Globus pallidus (tissue), 1 donor: ENCODE measurements at places on chromosomes 2 and 18.

DNA sequence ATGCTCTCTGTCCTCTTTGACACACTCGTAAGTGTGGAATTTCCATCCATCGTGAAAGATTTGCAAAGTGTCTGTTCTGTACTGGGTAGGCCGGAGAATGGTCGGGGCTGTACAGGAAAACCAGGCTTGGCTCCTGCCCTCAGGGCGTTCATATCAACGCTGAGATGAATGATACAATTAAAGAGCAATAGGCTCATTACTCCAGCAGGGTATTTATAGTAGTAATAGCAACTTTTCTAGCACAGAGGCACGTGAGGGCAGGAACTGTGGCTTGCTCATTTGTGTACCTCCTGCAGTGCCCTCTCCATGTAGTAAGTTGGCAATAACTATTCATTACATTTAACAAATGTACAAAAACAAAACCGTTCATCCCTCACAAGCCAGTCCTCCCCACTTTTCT is 5.3 kb upstream of the NCK2 start:
- no peak for DNase-seq

DNA sequence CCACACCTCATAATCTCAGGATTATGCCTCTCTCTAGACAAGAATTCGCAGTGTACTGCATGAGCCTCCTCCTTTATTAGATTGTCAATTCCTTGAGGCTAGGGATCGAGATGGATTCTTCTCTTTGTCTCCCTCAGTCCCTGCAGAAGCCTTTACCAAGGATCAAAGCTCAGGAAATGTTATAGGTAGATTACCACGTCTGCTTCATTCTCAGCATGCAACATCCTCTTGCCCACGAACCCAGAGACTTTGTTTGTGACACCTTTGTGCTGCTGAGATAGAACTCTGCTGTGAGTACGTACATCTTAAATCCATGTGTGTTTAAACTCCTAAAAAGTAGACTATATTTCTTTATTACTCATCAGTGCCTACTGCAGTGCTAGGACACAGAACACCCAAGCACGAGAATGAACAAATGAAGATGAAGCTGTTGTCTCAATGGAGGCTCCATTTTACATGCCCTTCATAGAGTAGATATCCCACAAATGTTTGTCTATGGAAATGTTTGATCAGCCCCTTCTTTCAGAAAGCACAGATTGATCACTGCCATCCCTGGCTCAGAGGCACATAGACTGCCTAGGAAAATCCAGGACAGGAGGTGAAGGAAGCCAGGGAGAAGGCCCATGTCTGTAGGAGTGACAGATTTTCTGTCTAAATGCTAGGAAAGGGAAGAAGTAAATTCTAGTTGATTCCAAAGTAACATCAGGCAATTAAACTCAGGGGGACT is 98.8 kb upstream of the KLHL29 start:
- DNase-seq = no peak

DNA sequence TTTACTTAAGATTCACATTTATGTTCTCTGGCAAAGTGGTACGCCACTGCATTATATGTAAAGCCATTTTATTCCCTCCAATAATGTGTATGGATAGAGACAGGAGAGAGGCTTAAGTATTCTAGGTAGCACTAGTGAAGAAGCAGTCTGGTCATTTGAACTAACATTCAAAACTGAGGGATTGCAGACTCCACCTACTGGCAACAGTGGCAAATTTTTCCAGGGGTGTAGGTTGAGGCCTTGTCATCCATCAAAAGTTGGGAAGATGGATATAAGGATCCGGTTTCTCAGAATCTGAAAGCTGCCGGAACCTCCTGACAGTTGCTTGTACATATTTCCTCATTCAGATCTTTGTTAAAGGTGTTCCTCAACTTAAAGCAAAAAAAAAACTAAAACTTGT is 465.5 kb upstream of the FSHR start:
- no peak for DNase-seq

DNA sequence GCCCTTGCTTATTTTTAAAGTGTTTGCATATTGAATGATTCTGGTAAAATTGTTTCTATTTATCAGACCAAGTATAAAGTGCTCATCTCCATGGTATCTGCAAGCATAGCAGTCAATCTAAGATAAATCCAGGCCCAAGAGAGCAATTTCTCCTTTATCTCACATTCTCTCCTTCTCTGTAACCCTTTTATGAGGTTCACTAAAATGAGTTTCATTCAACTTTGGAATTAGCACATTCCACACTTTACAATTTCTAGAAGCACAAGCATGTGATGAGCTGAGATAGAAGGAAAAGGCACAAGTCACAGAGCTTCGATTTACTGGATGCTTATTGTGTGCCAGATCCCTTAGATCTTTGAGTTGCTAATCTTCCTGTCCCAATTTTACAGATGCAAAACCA is 97.3 kb downstream of the CNTNAP5 start:
- no peak for DNase-seq

DNA sequence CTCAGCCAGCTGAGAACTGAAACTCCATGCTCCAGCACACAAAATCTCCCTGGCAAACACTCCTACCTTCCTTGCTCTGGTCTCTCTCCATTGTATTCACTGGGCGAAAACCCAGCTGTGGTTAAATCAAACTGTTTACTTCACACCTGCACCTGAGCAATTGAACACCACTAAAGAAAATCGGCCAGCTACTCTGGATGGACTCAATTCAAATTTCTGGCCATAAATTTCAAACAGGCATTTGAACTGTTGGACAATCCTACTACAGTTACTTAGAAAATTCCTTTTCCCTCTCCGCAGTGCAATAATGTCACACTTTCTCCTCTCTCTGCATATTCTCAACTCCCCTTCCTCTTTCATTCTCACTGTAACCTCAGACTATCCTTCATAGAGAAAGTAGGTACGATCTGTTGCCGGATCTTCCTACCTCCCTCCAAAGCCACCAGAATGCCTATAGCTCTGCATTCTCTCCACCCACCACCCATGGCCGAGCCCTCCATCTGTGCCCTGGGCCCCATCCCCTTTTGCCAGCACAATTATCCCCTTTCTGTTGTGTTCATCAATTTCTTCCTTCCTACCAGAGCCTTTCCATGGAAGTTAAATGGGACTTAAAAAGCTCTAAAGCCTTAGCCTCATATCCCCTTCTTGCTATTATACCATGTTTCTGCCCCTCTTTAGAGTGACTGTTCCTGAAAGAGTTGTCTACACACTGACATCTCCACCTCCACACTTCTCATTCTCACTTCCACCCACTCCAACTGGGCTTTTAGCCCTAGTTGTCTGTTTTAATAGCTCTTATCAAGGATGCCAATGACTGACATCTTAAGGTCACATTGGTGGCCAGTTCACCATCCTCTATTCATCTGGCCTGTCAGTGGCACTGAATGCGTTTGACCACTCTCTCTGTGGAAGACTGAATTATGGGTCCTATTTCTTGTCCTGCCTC is 127.5 kb upstream of the SLC1A4 start:
- no peak for DNase-seq

DNA sequence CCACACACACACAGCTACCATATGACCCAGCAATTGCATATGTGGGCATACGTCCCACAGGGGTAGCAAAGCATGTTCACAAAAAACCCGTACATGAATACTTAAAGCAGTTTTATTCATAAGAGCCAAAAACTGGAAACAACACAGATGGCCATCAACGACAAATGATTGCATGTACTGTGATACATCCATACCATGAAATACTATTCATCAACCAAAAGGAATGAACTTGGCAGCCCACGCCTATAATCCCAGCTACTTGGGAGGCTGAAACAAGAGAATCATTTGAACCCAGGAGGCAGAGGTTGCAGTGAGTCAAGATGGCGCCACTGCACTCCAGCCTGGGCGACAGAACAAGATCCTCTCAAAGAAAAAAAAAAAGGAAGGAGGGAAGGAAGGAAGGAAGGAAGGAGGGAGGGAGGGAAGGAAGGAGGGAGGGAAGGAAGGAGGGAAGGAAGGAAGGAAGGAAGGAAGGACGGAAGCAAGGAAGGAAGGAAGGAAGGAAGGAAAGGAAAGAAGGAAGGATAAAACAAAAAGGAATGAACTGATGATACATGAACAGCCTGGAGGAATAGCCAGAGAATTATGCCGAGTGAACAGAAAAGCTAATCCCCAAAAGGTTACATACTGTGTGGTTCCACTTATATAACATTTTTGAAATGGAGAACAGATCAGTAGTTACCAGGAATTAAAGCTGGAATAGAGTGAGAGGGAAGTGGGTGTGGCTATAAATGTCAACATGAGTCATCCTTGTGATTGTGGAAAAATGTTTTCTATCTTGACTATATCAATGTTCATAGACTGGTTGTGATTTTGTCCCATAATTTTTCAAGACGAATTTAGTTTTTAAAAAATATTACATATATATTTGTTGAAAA is 19.6 kb upstream of the YPEL5 start:
- no peak for DNase-seq

- no peak for DNase-seq
These were observed 37.6 kb upstream of the TWIST2 start for GRCh38 chr2:238810321-238810720.

DNA sequence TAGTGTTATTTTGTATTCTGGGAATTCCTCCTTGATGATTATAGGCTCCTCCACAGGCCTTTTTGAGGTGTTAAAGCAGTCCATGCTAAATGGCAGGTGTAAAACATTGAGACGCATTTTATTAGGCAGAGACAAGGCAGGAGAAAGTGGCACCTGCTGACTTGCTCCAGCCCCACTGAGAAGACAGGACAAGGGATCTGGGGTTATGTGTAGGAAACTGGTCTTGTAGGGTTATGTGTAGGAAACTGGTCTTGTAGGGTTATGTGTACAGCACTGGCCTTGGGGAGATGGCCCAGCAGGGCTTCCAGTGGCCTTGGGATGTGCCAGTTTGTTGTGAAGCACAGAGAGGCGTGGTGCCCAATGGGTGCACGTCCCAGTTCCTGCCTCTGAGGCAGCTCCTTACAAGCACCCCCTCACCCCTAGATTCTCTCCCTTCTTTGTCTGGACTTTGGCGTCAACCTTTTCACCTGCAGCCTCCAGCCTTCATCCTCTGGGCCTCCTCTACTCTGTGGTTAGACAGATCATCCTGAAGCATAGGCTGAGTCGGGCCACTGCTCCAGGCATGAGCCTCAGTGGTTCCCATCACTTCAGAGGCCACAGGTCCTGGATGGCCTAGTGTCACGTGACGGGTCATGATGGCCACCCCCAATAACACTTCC is 921 bp upstream of the FABP1 start:
- no peak for DNase-seq
